ENCODE measurements at places on chromosomes 13 and 19. TPM values are rescaled to one million over a fixed set of nuclear protein-coding genes. Genes with fewer than 3 reads are reported as not detected.
A peak's percentile ranks its signal among the peaks of the same experiment; 100 is the strongest.

ZNF625 gene
- total RNA-seq = 2.9 TPM

- DNase-seq = no peak
Measured at GRCh38 chr13:100075700-100076587, 12.9 kb upstream of the PCCA start.

- peak; percentile 86 for DNase-seq
Measured at GRCh38 chr19:940591-941291, 14.9 kb downstream of the ARID3A start.

- DNase-seq = peak; percentile 84
Measured at GRCh38 chr19:42132851-42133528, 744 bp upstream of the POU2F2 start.

- no peak for DNase-seq
Measured at GRCh38 chr19:49343123-49343522, 7.9 kb downstream of the CD37 start.

DNA sequence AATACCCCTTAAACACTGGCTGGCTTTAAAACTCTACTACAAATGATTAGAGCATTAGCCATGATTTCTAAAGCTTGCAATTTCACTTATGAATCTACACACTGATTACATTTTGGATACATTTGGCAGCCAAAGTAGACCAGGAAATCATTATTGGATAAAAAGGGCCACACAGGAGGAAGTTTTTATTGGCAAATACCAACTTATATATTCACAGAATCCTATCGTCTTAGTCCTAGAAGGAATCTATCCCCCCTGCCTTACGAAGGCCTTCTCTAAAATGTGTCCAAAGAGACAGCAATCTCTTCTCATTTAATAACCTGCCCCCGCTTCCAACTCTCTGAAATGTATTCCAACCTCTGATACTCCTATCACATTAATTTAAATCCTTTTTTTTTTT is 52.5 kb downstream of the KLF5 start:
- DNase-seq = no peak

- peak; percentile 89 for DNase-seq
Measured at GRCh38 chr19:55526216-55527196, 10.4 kb downstream of the SBK2 start.

DNA sequence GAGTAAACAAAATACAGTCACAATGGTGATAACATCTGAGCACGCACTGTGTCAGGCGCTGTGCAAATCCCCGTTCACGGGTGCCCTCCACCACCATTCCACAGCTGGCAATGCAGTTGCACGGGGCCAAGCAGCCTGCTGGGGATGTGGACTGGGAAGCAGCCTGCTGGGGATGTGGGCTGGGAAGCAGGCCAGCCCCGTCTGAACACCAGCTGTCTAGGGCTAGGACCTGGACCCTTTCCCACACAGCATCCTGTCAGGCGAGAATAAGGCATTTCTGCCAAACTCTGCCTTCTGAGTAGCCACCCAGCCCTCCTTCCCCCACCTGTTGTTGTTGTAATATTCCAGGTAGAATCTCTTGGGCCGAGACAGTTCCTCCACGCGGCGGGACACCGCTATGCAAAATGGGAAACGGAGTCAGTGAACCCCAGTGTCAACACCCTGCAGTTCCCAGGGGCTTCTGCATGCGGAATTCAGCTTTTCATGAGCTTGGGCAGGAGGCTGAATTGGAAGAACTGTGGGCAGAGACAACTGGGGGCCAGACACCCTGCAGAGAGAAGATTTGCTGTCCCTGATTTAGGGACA is 27.8 kb upstream of the MIER2 start:
- DNase-seq = peak; percentile 83

- DNase-seq = peak; percentile 67
Measured at GRCh38 chr13:112968910-112969691, at the start of gene MCF2L. Gene MCF2L, plus strand, starts transcription at chr13:112969214. Its CDS starts 166 bp downstream, at chr13:112969380.

DNA sequence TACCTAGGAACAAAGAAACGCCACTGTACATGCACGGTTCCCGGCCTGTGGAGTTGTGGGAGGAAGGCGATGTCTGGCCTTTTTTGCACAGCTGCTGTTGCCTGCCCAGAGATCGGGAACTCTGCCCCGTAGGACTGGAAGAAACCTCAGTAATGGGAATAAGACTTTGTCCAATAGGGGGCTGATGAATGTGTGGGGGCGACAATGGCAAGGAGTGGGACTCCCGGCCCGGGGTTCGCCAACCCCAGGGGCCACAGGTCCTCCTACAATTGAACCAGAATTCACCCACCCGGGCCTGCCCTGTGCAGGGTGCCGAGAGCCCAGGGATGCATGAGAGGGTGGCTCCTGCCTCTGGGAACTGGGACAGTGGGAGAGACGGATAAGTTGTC is 2.0 kb upstream of the CEBPA start:
- no peak for DNase-seq

GRCh38 chr13:27171244-27171826 is at the start of gene USP12:
Gene USP12, minus strand, starts transcription at chr13:27171811. Its CDS starts 172 bp downstream, at chr13:27171639.
- DNase-seq = peak; percentile 59

DNA sequence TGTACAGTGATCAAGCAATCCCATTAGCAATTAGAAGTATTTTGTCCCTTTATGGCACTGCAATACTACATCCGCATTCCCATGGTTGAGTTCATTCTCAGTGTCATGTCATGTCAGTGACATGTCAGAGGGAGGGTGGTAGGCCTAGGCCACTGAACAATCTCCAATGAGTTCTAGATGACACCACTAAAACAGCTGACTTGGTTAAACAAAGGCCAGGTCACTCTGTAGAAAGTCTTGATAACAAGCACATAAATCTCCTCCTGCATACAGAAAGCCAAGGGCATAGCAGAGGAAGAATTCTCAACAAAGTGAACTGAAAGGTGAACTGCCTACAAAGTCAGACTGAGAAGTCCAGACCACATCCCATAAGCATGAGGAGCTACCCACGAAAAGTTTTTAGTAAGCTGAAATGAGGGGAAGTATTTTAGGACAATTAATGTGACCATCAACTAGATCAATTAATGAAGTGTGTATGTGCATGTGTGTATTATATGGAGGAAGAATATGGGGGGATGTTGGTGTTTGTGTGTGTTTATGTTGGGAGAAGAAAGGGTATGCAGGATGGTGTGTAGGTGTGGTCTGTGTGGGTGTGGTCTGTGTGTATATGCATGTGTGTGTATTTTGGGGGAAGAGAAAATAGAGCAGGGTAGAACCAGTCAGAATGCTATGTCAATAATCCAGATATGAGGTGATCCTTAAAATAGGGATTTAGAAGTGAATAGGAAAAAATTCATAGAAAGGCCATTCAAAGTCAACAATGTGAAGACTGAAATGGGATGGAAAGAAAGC is 67.7 kb downstream of the TBC1D4 start:
- DNase-seq = no peak

DNA sequence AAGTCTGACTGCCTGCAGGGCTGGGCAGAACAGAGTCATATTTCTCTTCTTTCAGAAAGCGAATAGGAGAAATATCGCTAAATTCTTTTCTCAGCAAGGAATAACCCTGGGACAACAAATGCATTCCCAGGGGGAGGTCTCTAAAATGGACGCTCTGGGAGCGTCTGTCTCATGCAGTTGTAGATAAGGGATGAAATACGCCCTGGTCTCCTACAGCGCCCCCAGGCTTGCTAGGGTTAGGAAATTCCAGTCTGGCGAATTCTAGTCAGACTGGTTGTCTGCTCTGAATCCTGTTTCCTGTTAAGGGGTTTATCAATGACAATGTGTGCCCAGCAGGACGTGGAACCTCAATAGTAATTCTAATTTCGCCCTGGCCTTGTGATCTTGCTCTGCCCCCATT is 1214.1 kb downstream of the DIAPH3 start:
- no peak for DNase-seq

DNA sequence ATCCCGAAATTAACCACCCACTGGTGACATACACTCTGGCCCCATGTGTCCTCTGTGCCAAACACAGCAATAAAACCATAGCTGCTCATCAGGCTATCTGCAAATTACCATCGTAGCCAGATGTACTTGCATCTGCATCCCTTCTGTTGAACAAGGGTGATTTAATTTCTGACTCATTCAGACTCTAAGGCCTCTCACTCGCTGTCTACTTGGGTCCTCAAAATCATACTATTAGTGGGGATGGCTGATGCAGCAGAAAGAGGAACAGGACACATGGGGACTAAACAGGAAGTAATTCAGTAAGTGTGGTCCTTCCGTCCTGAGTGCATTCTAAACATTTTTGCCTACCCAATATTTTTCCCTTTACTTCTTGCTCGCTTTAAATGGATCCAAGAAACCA is 2275.0 kb upstream of the PCDH20 start:
- DNase-seq = no peak

HS6ST3 gene
- total RNA-seq = 2.0 TPM

DNA sequence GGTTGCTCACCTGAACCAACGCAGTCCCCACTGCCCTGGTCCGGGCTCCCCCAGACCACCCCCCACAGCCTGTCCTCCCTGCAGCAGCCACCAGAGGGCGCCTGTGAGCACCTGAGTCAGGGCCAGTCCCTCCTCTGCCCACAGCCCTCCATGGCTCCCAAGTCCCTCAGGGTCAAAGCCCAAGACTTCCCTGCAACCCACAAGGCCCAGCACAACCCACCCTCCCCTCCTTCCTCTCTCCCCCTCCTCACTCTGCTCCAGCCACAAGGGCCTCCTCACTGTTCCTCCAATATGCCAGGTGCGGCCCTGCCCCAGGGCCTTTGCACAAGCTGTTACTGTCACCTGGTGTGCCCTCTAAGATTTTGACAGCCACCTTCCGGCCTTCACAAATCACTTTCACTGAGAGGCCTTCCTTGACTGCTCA is 10.9 kb downstream of the GNA15 start:
- peak; percentile 54 for DNase-seq

- DNase-seq = no peak
Measured at GRCh38 chr19:33422369-33423180, 49.1 kb downstream of the CEBPG start.
